Central memory CD8-positive, alpha-beta T cell (primary cell): ENCODE measurements at places on chromosomes 1 and 21.

DNA sequence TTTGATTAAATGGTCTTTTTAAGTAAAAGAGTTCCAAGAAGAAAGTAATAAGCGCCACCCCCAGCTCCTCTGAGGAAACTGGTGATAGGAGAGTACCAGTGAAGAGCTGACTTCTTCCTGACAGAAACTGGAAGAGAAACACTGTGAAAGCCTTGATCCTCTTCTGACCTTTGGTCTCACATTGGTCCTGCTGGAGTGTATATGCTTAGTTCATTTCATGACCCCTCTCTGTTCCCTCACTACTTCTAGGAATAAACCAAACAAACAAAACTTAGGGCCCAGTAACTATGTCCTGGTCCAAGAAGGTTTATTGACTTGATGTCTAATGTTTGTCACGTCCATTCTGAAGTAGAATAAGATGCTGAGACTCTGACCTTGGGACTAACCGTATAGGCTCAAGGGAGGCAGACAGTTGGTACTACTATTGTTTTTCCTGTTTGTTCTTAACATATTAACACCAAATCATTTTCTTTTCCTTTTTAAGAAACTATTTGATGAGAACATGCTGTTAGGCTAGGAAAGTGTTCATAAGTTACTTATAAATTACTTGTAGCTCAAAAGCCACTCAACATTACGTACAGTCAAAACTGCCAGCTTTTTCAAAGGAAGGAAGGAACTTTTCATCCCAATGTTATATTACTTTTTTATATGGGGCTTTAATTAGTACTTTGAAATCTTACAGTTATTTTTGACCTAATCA lies 57.9 kb downstream of the MIER1 start:
- DNase-seq: no peak
- no peaks in the 10 kb centered on the region for H3K27me3 ChIP-seq
- peaks cover 16% of the 10 kb centered on the region for H3K4me1 ChIP-seq

DNA sequence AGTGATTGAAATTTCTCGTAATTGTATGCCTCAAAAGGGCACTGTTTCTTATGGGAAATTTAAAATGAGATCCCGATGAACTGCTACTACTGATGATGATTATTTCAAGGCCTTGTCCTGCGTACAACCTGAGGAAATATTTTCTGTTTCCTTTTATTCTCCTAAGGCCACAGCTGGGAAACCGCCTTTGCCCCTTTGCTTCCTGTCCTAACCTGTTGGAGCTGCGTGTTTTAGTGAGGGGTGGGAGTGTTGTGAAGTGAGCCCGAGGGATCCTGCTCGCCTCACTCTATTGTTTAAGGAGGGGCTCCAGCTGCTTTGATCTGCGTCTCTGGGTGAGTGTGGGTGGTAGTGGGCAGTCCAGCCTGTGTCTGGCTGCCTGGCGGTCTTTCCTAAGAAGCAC lies 14.4 kb downstream of the LAMC2 start:
- H3K4me1 ChIP-seq: no peaks in the 10 kb centered on the region
- DNase-seq: no peak
- no peak overlapping the region for H3K27ac ChIP-seq
- H3K4me3 ChIP-seq: no peak overlapping the region
- H3K27me3 ChIP-seq: peaks cover 52% of the 10 kb centered on the region

DNA sequence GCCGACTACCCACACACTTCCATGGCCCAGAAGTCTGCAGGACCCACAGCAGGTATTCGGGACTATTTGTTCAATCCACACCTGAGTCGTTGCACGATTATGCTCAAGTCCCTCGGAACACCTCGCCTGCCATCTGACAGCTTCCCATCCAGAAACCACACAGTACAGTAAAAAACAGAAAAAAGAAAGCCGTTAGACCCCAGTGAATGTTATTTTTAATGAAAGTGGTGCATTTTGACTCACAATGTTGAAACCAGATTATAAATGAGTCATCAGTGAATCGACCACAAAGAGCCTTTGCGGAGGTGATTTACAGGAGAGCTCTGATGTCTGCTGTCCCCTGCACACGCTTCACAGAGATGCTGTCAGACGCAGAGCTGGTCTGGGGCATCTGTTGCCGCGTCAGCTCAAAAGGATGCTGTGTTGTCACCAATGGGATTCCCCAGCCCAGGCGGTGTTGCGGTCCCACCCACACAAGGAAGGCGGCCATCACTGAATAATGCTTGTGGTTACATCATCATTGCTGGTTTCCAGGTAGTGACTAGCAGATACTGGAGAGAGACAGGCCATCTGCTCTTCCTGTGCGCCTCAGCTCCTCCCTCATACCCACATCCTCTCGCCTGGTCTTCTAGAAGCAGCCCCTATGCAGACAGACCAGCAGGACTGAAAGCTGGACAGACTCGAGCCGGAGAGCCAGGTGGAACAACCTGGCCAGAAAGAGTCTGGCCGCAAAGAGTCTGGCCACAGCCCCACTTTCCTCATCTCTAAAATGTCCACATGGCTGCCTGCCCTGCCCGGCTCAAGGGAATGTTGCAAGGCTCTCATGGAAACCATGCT lies 116.8 kb downstream of the TOMM20 start:
- peaks cover 11% of the 10 kb centered on the region for H3K36me3 ChIP-seq
- peak overlapping the region; percentile 99 for H3K27ac ChIP-seq
- no peaks in the 10 kb centered on the region for H3K27me3 ChIP-seq

GRCh38 chr21:19565587-19565986 lies 1162.0 kb upstream of the TMPRSS15 start:
- H3K4me3 ChIP-seq: no peak overlapping the region
- no peak overlapping the region for H3K27ac ChIP-seq
- no peaks in the 10 kb centered on the region for H3K4me1 ChIP-seq
- DNase-seq: no peak

- no peaks in the 10 kb centered on the region for H3K4me1 ChIP-seq
- peaks cover 6% of the 10 kb centered on the region for H3K27me3 ChIP-seq
- no peak overlapping the region for H3K27ac ChIP-seq
- no peak overlapping the region for H3K4me3 ChIP-seq
Measured at GRCh38 chr1:117232531-117232930, 21.8 kb upstream of the VTCN1 start.

DNA sequence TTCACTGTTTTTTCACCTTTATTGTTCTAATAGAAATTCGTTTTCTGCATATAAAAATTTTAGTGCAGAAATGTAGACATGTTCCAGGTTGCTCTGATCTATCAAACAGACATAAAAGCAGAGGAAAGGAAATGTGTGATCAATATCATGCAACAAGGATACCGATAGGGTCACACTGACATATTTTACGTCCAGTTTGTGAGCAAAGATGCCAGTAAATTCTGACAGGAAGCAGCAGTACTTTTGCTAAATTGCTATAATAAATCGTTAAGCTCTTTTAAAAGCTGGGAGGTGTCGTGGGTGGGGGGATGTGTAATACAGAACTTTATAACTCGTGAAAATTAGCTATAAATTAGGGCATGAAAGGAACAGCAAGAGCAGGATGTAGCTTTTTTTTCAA lies 955.2 kb downstream of the BRINP3 start:
- DNase-seq: no peak
- no peak overlapping the region for H3K4me3 ChIP-seq
- H3K4me1 ChIP-seq: no peaks in the 10 kb centered on the region
- H3K27me3 ChIP-seq: no peaks in the 10 kb centered on the region

- H3K27me3 ChIP-seq: peaks cover 69% of the 10 kb centered on the region
- H3K4me1 ChIP-seq: no peaks in the 10 kb centered on the region
- H3K27ac ChIP-seq: no peak overlapping the region
- DNase-seq: no peak
Measured at GRCh38 chr1:67556297-67556900, 126.2 kb upstream of the SERBP1 start.

DNA sequence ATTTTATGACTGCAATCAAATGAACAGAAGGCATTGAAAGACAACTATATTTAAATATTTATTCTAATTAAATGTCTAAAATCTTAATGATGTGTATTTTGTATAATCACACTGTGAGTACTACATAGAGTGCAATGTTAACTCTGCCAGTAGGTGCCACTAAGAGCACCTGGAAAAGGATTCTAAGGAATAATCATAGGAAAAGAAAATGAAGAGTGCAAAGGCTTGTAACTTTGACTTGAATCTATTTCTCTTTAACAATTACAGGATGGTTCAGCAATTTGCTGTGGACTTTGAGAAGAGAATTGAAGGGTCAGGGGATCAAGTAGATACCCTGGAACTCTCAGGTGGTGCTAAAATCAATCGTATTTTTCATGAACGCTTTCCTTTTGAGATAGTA lies 200.4 kb downstream of the DNM3 start:
- DNase-seq: no peak
- peaks cover 8% of the 10 kb centered on the region for H3K4me1 ChIP-seq
- H3K27ac ChIP-seq: no peak overlapping the region

DNA sequence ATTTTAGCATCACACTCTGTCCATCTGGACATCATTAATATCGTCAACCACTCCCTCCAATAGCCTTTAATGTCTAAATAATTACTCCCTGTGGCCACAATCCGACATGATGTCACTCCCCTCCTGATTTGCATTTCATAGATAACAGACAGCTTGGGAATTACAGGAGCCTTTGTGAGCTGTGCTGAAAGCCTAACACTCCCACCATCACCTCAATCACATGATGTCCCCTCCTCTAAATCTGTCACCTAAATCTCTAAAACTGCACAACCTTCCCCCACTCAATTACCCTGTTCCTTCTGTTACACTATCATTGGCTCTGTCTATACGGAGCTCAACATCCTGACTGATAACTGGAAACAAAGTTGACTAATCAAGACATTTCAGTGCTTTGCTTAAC lies 14.3 kb downstream of the NHLH2 start:
- DNase-seq: no peak
- H3K27ac ChIP-seq: no peak overlapping the region
- no peak overlapping the region for H3K4me3 ChIP-seq
- no peaks in the 10 kb centered on the region for H3K36me3 ChIP-seq
- H3K4me1 ChIP-seq: peaks cover 5% of the 10 kb centered on the region
- H3K27me3 ChIP-seq: peaks cover 94% of the 10 kb centered on the region

DNA sequence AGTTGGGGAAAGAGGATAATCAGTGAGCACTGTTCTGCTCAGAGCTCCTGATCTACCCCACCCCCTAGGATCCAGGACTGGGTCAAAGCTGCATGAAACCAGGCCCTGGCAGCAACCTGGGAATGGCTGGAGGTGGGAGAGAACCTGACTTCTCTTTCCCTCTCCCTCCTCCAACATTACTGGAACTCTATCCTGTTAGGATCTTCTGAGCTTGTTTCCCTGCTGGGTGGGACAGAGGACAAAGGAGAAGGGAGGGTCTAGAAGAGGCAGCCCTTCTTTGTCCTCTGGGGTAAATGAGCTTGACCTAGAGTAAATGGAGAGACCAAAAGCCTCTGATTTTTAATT lies 42.7 kb downstream of the YARS1 start:
- no peak overlapping the region for H3K4me3 ChIP-seq
- H3K36me3 ChIP-seq: peaks cover 30% of the 10 kb centered on the region
- DNase-seq: no peak
- H3K27me3 ChIP-seq: no peaks in the 10 kb centered on the region

DNA sequence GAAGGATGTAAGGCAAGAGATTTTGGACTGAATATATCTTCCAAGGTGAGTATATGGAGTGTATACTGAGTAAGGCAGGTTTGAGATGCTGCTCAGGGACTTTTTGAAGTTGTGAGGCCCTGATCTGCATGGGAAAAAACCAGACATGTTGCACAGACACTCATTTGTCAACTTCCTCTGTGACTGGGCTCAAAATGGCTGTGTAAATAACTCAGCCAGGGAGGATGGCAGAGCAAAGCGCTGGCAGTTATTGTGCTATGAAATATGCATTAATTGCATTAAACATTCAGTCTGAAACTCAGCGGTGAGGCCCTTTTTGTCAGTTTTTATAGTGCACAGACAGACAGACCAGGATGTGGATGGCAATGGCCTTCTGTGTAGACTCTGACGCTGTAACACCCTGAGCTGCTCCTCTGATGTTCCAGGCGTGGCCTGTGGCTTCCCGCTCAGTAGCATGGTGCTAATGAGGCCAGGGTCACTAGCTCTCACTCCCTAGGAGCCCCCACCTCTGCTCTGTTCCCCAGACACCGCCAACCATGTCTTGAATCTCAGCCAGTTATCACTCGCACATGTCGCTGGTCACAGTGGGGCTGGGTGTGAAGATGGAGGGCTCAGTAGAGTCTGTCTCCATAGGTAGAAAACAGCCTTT lies 307.0 kb upstream of the PROX1 start:
- no peak overlapping the region for H3K4me3 ChIP-seq
- no peaks in the 10 kb centered on the region for H3K27me3 ChIP-seq
- no peaks in the 10 kb centered on the region for H3K36me3 ChIP-seq

DNA sequence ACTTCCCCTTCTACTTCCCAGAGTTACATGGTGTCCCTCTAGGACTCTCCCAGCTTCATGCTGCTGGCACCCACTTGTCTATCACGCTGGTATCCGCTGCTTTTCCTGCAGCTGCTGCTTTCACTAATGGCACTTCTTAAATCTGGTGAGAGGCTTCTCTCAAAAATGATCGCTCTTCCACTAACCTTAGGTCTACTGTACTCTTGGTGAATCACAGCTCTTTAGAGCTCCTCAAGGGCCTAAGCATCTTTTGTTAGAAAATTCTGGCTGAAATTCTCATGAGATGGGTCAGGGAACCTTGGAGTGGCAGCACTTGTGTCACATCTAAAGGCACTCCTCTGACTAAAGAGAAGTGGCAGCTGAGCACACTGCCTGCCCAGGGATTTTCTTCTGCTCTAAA lies 32.1 kb downstream of the ZMYND12 start:
- no peak for DNase-seq
- no peaks in the 10 kb centered on the region for H3K4me1 ChIP-seq
- no peak overlapping the region for H3K27ac ChIP-seq
- no peak overlapping the region for H3K4me3 ChIP-seq

DNA sequence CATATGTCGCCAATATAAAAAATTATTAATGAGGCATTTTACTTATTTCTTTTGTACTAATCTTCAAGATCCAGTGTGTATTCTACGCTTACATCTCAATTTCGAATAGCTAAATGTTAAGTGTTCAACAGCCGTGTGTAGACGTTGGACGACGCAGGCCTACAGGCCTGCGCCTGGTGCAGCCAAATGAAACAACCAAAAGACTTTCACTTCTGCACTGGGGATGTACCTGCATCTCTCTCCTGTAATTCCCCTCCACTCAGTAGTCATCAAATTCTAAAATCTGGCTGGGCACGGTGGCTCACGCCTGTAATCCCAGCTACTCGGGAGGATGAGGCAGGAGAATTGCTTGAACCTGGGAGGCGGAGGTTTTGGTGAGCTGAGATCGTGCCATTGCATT lies 76.8 kb upstream of the HNRNPU start:
- H3K4me1 ChIP-seq: no peaks in the 10 kb centered on the region
- H3K27ac ChIP-seq: no peak overlapping the region
- no peak overlapping the region for H3K4me3 ChIP-seq
- no peak for DNase-seq
- peaks cover 19% of the 10 kb centered on the region for H3K27me3 ChIP-seq
- H3K36me3 ChIP-seq: peaks cover 2% of the 10 kb centered on the region

DNA sequence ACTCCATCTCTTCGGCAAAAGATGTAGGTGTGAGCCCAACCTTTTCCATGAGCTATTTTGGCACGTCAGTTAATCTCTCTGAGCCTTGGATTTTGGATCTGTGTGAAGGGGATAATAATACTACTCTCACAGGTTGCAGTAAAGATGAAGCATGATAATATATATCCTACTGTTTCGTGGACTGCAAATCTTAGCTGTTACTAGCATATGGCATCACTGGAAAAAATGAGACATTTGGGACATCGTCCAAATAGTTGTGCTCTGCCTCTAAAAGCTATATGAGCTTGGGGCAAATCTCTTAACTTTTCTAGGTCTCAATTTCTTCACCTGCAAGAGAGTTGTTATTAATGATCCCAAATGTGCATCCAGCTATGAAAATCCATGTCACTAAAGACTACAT lies 147.4 kb upstream of the ZRANB2 start:
- H3K27ac ChIP-seq: no peak overlapping the region
- H3K4me1 ChIP-seq: no peaks in the 10 kb centered on the region
- H3K4me3 ChIP-seq: no peak overlapping the region
- no peaks in the 10 kb centered on the region for H3K27me3 ChIP-seq
